Hindlimb muscle (tissue), 1 donor: ENCODE measurements at places on chromosomes 6 and 20. TPM values are rescaled to one million over a fixed set of nuclear protein-coding genes. Genes with fewer than 3 reads are reported as not detected.

The ZSCAN31 gene
- polyA plus RNA-seq: 6.9 TPM

The PROKR2 gene
- polyA plus RNA-seq: not detected

The VSTM2L gene
- 1.7 TPM for polyA plus RNA-seq

The KHDC1L gene
- not detected for polyA plus RNA-seq

DNA sequence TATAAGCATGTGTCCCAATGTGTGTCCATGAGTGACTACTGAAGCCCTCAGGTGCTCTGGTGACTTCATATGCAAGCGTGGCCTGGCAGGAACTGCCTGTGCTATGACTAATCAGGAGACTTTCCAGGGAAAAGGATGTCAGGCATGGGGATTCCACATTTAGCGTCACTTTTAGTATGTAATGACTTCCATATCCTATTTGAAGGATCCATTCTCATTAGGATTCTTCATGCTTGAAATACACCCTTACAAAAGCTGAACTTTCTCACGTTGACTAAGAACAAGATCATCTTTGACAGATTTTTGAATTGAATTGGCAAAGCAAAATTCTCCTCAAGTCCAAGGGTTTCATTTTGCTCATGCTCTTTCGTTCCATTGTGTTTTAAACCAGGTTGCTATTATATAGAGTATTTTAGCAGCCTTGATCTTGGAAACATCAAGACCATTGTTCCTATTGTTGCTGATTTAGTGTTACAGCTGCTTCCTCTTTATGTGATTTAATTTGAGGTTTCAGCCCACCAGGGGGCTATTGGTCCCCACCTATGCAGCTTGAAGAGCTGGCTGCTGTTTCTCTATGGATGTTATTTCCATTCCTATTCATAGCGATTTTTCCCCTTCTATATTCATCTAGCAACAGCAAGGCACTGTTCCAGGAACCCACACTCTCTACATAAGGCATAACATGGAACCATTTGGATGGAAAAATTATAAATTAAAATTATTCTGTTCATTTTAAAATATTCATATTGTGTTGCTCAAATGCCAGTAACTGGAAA, 418.6 kb downstream of the CDKAL1 start:
- DNase-seq: peak; percentile 78

DNA sequence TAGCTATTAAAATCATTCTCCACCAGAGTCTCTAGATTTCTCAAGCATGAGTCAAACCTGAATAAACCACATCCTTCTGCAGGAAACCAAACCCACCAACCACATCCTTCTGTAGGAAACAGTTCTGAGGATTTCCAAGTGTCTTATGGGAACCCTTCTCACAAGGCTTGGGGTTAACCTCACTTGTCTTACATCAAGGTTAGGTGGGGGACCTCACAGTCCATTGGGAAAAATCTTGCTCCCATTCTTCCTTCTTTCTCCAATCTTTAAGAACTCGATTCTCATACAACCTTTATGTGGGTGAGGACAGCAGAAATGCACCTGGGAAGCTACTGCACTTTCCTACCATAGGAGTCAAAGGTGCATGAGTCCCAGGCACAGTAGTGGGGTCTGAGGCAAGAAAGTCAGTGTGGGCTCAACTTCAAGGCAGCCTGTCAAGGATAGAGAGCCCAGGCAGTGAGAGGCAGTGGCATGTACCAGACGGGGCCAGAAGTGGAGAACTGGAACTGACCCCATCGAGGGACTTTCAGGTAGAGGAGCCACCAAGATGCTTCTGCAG, 114.5 kb downstream of the SLC22A3 start:
- no peak for DNase-seq

- no peak for DNase-seq
These were observed 13.5 kb downstream of the CCR6 start for GRCh38 chr6:167136376-167136775.

- DNase-seq: no peak
These were observed 47.6 kb upstream of the ADGRF4 start for GRCh38 chr6:47650553-47651432.

DNA sequence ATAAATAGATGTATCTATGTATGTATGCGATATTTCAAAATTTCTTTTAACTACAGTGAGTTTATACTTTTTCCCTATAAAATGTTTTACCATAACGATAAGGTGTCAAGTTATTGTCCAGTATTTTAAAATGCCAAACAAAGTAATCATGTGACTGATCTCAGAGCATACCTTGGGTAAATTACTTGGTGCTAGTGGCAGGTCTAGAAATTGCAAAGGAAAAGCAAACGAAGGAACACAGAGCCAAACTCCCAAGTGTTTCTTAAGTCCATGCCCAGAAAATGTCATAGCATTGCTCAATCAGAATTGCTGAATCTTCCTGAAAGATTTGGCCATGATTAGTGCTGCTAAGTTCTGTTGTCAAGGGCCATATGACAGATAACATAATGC, 77.5 kb downstream of the CAP2 start:
- DNase-seq: no peak

DNA sequence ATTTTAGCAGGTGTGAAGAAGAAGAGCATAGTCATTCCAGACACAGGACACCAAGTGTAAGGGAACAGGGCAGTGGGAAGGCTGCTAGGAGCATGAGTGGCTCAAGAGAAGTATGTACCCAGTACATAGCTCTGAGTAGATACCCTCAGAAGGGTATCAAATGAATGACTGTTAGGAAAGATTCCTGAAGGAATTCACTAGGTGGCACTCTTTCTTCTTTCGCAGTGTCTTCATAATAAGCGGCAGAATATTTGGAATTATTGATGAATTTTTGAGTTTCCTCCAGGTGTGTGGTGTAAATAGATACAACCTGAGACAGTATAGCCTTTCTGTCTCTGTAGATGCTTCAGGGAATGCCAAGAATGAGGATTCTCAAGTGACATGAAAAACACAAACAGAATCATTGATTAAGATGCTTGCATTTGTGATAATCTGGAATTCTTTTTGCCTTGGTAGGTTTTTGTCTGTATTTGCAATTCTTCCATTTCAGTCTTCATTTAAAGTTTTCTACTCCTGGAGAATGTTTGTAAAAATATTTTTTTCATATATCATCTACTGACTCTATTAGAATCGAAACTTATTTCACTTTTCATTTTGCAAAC, 264.3 kb upstream of the RIMS1 start:
- no peak for DNase-seq

DNA sequence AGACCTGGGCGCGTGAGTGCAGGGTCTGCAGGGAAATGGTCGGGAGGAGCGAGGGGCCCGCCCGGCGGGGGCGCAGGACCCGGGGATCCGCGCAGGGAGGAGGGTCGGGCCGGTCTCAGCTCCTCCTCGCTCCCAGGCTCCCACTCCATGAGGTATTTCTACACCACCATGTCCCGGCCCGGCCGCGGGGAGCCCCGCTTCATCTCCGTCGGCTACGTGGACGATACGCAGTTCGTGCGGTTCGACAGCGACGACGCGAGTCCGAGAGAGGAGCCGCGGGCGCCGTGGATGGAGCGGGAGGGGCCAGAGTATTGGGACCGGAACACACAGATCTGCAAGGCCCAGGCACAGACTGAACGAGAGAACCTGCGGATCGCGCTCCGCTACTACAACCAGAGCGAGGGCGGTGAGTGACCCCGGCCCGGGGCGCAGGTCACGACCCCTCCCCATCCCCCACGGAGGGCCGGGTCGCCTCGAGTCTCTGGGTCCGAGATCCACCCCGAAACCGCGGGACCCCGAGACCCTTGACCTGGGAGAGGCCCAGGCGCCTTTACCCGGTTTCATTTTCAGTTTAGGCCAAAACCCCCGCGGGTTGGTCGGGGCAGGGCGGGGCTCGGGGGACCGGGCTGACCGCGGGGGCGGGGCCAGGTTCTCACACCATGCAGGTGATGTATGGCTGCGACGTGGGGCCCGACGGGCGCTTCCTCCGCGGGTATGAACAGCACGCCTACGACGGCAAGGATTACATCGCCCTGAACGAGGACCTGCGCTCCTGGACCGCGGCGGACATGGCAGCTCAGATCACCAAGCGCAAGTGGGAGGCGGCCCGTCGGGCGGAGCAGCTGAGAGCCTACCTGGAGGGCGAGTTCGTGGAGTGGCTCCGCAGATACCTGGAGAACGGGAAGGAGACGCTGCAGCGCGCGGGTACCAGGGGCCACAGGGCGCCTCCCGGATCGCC, 54.2 kb upstream of the HLA-A start:
- peak; percentile 47 for DNase-seq

DNA sequence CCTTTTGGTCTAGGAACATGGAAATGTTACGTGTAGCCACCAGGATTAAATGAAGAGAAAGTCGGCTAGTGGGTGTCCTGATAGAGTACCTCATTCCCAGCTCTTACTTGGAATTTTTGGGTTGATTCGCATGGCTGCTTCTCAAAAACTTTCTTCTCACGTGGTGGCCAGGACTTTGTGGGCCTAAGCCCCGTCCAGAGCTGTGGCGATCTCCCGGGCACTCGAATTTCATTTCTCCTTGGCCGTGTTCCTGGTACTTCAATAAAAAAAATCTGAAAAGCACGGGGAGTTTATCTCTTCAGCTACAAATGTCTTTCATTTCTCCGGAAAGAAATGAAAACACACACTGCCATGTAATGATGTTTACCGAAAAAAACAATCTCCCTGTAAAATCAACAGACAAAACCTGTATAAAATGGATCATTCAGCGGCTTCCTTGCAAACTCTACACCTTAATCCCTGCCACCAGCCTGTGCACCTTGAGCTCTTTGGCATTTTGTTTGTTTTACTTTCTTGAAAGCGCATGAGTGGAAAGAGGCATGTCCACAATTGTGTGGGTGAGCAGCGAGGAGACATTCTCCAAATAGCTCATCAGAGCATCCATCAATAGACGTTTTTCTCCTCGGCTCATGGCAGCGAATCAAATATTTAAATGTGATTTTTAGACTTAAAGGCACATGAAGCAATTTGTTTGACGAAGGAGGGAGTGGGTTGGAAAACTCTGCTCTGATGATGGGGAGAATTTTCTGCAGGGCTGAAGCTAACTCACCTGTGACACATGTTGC, 173.1 kb downstream of the TFAP2C start:
- no peak for DNase-seq

GRCh38 chr6:125986301-125987025, at the start of gene TRMT11:
Gene TRMT11 (plus strand): TSS chr6:125986540. CDS start chr6:125986551, 11 bp downstream.
- peak; percentile 89 for DNase-seq

DNA sequence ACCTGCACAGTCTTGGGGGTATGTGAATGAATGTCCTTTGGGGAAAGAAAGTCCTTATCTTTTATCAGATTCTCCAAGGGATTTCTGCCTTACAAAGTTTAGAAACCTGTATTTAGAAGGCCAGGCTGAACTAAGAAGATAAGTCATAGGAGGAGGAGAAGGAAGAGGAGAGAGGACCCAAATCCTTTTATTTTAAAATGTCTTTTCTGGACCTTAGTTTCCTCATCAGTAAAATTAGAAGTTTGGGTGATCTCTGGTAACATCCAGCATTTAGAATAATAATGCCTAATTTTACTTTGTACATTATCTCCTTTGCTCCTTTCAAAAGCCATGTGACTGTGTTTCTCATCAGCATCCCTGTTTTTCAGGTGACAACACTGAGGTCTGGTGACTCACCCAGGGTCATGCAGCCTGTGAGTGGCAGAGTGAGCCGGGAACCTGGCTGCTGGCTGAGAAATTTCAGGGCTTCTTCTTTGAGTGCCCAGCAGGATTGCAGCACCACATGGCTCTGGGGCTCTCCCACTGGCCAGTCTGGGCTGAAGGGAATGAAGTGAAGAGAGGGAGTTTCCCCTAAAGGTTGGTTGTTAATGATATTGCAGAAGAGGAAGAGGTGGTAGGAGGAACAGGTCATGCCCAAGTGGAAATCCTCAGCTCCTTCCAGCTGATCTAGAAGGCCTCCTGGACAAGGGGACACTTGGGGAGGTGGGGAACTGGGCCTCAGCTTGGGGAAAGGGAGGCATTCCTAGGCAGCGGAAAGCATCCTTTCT, 34.0 kb downstream of the VEGFA start:
- DNase-seq: no peak

DNA sequence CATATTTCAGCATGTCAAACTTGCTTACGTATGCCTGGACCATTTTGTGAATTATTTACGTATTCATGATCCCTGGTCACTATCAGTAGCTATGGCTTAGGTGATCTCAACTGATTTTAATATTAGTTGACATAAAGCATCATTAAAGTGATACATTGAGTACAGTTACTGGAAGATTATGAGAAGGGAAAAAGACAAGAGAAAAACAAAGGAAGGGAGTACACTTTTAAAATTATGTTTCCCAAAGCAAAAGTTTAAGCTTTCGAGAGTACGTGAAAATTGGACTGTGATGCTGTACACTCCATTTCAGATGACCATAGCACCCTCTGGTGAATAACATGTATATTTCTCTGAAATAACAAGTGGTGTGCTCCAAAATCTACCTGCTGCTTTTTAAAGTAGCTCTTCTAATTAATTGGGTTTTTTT, 215.0 kb upstream of the HSF2 start:
- DNase-seq: peak; percentile 54

DNA sequence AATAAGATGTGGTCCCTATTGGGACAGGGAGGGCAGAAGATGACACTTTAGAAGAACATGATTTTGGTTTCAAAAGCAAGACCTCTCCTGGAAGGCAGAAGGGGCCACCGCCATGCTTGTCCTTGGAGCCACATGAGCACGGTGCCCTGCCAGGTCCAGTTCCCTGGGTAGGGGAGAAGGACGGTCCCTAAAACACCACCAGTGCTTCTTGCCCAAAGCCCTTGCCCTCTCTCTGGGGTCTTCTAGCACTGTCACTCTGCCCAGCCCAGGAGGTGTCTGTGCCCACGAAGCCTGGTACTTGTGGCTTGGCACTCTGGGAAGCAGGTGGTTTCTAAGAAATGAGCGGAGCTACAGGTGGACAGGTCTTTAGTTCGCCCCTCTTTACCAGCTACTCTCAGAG, 46.0 kb downstream of the PLCG1 start:
- DNase-seq: no peak

- no peak for DNase-seq
These were observed 37.8 kb downstream of the ADGRF4 start for GRCh38 chr6:47736083-47736700.

DNA sequence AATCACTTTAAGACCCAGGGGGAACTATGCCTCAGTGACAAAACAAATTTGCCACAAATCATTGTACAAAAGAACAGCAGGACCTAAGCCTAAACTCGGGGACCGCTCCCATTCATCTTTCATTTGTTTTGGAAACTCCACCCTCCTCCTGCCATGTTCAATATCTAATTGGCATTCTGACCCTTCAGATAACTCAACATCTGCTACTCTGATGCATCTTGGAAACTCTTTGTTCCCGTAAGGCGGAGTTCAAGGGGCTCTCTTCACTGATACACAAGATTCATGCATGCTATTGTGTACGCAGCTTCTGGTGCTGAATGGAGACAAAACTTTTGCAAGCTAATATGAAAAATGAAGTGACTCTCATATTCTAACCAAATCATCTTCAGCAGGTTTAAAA, 187.6 kb downstream of the ZFP64 start:
- no peak for DNase-seq

- no peak for DNase-seq
These were observed 105.9 kb upstream of the MAP7 start for GRCh38 chr6:136656121-136656520.

GRCh38 chr20:59839400-59839799, 94.0 kb downstream of the SYCP2 start:
- no peak for DNase-seq

DNA sequence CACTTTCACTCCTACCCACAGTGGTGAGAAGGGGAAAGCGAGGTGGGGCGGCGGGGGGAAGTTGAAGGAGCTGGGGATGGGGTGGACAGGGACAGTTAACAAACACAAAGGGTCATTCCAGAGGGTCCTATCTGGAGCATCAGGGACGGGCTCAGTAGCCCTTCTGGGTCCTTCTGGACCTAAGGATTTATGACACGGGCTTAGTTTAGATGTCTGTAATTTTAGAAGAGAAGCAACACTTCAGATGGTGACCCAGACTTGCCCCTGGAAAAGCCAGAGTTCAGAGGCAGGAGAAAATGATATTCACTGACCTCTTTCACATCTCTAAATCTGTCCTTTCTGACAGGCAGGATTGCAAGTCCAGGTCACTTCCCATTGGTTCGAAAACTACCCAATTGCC, 36.3 kb downstream of the PDE10A start:
- DNase-seq: no peak
